PC-3 (cell line): ENCODE measurements at places on chromosomes 4 and X.
A peak's percentile ranks its signal among the peaks of the same experiment; 100 is the strongest.

DNA sequence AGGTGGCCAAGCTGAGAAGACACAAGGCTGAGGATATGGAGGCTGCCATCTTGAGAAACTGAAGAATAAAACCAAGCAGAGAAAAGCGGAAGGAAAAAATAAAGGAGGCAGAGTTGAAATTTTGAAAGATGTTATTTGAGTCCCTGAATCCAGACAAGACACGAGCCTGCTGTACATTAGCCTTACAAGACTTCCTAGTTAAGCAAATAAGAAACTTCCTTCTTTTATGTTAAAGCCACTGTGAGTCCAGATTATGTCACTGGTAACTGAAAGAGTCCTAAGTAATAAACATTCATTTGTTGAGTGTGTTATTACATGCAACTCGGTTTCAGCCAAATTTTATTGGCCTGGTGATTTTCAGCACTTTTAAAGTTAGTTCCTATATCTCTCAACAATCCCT, 30.4 kb downstream of the DRD5 start:
- no peak for DNase-seq

- DNase-seq: no peak
These were observed 57.2 kb upstream of the HS3ST1 start for GRCh38 chr4:11485926-11486325.

GRCh38 chr4:138833974-138834373, 181.6 kb upstream of the NOCT start:
- DNase-seq: no peak

- DNase-seq: no peak
These were observed 600.0 kb downstream of the BCOR start for GRCh38 chrX:39497702-39498265.

GRCh38 chr4:174292473-174292872, 8.8 kb downstream of the CEP44 start:
- no peak for DNase-seq

- peak; percentile 22 for DNase-seq
These were observed 61.6 kb upstream of the NOCT start for GRCh38 chr4:138953961-138954371.

GRCh38 chr4:54050214-54050904, 14.0 kb downstream of the CHIC2 start:
- peak; percentile 31 for DNase-seq

GRCh38 chrX:17552044-17552650, 177.1 kb downstream of the NHS start:
- DNase-seq: peak; percentile 10

- DNase-seq: no peak
These were observed 73.6 kb upstream of the TBC1D9 start for GRCh38 chr4:140829825-140830224.

GRCh38 chr4:152062936-152063620, 302.3 kb upstream of the GATB start:
- DNase-seq: peak; percentile 54

DNA sequence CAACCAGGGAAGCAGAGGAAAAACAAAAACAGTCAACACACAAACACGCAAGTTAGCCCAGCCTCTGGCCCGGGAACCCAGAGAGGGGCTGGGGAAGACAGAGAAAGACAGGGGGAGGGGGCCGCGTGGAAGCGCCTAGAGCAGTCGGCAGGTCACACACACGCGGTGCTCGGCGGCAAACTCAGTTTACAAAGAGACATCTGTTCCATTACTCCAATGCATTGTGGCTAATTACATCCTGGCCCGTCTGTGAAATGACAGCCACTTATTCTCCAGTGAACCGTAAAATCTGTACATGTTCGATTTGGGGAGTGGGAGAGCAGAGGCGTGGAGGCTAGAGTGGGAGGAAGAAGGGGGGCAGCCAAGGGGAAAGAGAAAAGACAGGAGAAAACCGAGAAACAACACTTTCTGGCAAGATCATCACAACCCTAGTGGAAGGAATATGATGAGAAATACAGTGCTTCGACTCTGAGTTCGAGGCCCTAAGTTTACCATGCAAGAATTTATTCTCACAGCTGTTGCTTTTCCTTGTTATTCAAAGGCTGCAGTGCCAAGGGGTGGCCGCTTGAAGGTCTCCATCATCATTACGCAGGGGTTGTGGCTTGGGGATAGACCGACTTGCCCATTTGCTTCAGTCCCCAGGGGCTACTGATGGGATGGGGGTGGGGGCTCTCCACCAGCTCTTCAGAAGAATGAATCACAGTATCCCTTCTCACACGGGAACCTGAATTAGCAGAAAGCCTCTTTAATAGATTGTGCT, 167.7 kb downstream of the MGST2 start:
- DNase-seq: no peak
